Right lung (tissue), 10 donors: ENCODE measurements at places on chromosomes 7 and 10. TPM values are rescaled to one million over a fixed set of nuclear protein-coding genes. Genes with fewer than 3 reads are reported as not detected.

The STOX1 gene
- polyA plus RNA-seq, result 5.5 TPM

DNA sequence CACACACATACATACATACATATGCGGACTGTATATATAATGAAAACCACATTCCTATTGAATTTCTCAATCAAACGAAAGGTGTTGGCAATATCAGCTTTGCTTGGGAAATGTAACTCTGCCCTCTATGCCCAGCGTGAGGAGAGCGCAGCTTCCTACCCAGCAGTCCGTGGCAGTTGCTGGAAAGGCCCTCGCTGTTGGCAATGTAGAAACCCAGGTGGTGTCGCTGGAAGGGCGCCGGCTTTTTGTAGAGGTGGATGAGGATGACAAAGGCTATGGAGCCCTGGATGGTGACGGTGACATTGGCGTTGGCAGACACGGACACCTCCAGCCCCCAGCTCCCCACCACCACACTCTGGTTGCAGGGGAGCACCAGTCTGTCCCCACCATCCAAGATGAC lies 100.9 kb downstream of the ITIH5 start:
- DNase-seq, result no peak

The CREB5 gene
- polyA plus RNA-seq, result 15.6 TPM

The SH2D4B gene
- 0.18 TPM for polyA plus RNA-seq

The LIPN gene
- not detected for polyA plus RNA-seq

DNA sequence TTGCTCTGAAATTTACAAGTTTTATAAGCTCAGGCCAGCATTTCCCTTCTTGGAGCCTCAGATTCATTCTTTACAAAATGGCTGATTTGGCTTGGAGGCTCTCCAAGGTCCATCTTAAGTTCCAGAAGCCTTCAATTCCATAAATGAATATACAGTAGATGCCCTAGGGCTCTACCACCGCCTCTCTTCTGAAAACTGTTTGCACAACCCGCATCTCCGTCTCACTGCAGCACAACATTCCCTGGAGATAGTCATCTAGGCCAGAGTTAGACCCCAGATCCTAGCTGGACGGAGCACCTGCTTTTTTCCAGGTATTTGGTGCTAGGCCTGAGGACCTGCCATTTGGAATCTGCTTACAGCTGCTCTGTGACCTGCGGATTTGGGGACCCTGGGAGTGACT lies 50.5 kb upstream of the NRP1 start:
- no peak for DNase-seq

The TLX1 gene
- polyA plus RNA-seq, result not detected

The TUBB8 gene
- polyA plus RNA-seq, result 0.76 TPM

The MALRD1 gene
- 6.9 TPM for polyA plus RNA-seq

The ZNF32 gene
- 54.6 TPM for polyA plus RNA-seq

GRCh38 chr7:33185786-33186185 lies 56.4 kb downstream of the BBS9 start:
- peak; percentile 59 for DNase-seq

DNA sequence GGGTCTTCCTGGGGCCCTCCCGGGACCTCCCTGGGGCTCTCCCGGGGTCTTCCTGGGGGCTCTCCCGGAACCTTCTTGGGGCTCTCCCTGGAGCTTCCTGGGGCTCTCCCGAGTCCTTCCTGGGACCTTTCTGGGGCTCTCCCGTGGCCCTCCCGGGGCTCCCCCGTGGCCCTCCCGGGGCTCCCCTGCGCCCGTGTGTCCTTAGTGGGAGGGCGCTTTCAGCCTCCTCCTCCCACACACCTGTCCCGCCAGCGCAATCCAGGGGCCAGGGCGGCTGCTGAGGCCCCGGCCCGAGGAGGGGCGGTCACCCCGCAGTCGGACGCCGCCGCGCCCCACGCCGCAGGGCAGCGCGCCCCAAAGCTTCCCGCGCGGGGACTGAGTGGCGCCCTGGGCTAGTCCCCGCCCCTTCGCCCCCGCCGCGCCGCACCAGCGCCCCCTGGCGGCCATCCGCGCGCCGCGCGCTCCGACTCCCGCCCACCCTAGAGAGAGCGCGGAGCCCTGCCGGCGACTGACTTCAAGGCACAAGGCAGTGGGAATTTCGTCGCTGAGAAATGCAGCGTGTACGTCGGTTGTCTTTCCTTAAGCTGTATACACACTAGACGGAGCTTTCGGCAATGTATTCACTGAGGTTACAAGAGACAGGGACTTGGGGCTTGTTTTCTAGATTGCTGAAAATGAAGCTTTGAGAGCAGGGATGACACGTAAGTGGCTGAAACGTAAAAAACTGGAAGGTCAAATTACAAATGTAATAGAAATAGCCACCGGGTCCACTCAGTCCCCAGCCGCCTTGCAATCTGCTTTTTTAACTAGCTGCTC lies 47.1 kb downstream of the INSIG1 start:
- peak; percentile 69 for DNase-seq

DNA sequence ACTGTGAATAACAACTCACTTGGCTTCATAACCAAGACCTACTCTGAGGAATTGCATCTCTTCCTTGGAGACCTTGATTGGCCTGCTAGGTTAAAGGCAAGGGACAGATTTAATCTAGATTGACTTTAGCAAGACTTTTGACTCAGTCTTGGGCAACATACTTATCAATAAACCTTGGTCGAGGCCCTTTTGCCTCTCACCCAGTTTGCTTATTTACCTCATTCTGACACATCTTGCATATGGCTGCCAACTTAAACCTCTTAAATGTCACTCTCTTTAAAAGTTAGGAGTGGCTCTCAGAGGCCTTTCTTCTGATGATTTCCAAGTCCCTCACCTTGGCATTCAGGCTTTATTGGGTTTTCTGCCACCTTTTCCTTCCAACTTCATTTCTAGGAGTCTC lies 124.5 kb downstream of the BAMBI start:
- DNase-seq, result no peak

DNA sequence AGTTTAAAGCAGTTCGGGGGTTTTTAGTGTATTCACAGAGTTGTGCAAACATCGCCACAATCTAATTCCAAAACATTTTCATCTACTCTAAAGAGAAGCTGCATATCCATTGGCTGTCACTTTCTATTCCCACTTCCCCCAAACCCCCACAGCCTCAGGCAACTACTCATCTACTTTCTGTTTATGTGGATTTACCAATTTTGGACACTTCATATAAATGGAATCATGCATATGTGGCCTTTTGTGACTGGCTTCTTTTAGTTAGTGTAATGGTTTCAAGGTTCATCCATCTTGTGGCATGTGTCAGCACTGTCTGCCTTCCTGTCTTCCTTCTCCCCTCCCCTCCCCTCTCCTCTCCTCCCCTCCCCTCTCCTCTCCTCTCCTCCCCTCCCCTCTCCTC lies 78.5 kb upstream of the FZD1 start:
- no peak for DNase-seq

The SFRP4 gene
- 2.5 TPM for polyA plus RNA-seq

The HMX2 gene
- not detected for polyA plus RNA-seq

DNA sequence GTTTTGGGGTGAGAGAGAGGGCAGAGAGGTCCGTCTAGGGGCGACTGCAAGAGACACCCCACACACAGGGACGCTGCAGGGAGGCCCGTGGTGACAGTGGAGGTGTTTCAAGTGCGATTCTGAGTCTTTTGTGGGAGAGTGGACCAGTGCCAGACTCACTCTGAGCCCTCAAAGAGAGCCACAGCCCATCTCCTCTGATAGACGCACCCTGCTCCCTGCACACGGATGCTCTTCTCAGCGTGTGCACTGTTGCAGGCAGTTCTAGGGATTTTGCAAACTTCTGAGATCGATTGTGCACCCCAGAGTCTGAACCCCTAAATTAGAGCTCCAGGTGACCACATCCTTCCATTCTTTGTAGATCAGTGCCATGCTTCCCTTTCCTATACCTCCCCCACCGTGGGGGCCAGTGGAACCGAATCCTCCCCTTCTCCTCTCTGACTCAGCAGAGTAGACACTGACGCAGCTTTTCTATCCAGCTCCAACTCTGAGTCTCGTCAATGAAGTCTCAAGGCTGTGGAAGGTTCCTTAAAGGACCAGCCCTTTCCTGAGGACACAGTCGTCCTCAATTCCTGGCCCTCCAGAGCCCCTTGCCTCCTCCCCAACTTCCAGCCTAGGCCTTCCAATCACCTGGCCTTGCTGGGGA lies 83.8 kb downstream of the TMEM130 start:
- no peak for DNase-seq

The RELN gene
- 10.5 TPM for polyA plus RNA-seq

DNA sequence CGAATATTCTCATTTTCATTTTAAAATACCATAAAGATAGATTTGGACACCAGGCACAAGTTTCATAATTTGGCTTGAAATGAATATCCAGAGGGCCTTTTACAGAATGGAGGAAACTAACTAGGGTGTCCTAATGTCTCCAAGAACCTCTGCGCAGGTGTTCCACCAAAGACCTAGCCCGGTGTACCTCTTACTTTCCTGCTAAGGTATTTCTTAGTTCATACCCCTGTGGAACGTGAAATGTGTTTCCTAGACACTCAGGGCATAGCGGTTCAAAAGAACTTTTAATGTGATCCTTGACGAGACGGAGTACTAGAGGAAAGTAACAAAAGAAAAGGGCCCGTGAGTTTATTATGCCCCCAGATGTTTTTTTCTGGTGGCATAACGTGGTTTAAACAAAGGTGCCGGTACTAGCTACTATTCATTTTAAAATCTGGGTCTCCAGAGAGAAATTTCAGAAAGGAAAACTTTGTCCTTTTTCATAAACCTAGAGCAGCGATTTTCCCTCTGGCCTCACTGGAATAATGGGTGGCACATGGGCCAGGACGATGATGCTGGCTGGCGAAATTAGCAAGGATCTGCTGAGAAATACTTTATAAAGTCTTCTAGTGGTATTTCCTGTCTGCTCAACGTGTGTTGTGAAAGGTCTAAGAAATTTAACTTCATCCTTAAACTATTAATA lies 1.4 kb downstream of the APBB1IP start:
- no peak for DNase-seq

GRCh38 chr7:139798221-139798620 lies 20.4 kb upstream of the HIPK2 start:
- DNase-seq, result no peak

DNA sequence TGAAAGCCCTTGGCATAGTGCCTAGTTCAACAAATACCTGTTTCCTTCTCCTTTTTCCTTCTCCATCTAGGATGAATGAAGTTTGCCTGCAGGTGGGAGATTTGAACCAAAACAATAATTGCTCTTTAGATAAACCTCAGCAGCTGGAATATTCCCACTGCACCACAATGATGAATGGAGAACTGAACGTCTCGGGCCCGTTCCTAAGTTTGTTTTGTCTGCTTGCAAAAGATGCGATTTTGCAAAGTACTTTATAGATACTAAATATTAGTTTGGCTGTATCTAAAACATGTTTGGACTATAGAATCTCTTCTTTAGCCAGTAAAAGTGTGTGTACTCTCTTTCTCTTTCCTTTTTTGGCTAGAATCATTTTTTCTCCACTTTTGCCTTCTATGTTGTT lies 75.8 kb upstream of the BMPER start:
- DNase-seq, result no peak

The APBB1IP gene
- polyA plus RNA-seq, result 1.7 TPM

DNA sequence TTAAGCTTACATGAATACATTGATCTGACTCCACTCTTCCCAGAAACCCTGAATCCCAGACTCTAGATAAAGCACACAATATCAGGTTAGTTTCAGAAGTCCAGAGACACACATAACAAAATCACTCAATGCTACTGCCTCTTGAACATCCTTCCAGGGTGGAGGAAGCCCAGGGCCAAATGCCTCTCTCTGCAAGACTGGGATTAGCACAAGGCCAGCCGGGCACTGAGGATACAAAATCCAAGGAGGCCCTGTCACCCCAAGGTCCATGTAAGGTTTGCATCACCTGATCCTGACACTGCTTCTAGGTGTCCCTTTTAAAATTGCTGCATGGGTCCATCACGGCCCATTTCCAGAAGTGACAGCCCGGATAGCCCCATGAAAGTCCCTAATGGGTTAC lies 2.6 kb upstream of the PLXNA4 start:
- no peak for DNase-seq

DNA sequence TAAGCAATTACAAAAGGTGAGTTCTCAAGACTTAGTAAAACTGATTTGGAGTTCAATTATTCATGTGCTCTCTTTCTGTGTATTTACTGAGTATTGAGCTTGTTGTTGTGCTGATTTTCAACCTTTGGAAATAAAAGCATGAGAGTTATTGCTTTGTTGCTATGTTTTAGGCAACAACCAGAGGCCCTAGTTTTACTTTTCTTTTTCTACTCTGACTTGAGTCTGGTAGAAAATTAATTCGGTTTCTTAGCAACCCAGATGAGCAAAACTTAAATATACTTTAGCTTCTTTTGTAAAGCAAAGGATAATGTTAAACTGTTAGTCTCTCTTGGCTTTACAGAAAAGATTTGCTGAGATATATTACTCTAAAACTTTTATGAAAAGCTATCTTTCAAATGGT lies 66.4 kb upstream of the SCIN start:
- no peak for DNase-seq

- DNase-seq, result no peak
Measured at GRCh38 chr7:72281308-72281707, 130.8 kb downstream of the CALN1 start.

The PCLO gene
- polyA plus RNA-seq, result 5.7 TPM

- no peak for DNase-seq
Measured at GRCh38 chr10:31299119-31299518, 19.9 kb upstream of the ZEB1 start.

DNA sequence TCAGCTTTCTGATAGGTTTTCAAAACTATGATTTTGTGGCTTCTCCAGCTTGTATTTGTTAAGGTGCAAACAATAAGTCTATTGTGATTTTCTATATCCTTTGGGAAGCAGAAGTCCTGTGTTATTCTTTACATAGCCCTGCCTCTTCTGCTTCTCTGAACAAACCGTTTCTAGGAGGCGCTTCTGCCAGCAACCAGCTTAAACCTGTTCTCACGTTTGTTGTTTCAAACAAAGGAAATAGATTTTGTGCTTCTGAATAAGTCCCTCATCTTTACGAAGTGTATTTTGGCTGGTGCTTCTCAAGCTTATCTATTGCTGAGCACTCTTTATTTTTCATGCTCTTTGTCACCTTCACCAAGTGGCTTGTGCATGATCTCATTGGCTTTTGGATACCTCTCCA lies 61.0 kb downstream of the VTI1A start:
- no peak for DNase-seq

DNA sequence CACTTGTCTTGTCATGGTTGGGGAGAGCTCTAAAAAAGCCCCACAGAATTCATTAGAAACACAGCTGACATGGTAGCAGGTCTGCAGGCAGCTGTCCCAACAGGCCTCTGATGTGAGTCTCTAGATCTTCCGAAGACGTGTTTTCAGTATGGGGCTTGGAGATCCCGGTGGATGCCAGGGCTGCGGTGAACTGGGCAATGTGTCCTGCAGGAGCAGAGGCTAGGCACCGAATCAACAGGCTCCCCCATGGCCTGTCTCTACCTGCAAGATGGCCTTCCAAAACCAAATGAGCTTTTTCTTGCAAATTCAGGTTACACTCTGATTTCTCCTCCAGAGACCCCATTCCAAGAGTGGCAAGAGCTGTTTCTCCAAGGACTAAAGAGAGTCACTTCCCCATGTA lies 2.9 kb downstream of the CPXM2 start:
- no peak for DNase-seq

DNA sequence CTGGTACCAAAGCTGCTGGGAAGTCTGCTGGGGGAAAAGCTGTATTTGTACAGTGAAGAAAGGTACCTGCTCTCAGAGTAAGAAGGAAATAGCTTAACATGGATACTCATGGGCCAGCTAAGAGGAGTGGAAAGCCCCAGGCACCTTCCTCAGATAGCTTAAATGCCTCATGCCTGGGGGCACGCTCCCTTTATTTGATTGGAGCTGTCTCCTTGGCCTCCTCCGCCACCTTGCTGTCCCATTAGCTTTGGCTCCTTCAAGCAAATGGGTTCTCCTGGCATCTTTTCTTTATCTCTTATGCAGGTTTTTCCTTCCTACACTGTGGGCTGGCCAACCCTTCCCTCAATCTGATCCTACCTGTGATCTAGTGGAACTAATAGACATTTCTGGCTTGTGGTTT lies 318.5 kb downstream of the SH2D4B start:
- no peak for DNase-seq

The TMEM196 gene
- 0.04 TPM for polyA plus RNA-seq
